RKO (cell line): ENCODE measurements at places on chromosomes 6 and 20.

DNA sequence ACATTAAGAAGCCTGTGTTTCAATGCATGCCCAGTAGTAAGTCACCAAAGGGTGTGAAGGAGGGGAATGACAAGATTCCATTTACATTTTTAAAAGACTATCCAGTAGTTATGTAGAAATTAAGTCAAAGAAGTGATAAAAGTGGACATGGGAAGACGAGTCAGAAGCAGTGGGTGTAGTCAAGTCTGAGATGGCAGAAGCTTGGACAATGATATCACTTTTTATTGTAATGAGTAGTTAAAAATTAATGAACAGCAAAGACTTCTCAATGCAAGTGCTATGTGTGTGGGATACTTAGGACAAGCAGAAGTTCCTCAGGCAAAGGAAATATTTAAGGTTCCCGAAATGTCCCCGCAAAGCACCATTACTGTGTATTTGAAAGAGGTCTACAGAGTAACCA, 156.0 kb downstream of the DST start:
- no peak for DNase-seq

- DNase-seq, result no peak
Observed at GRCh38 chr6:4295058-4295782, 159.8 kb upstream of the ECI2 start.

GRCh38 chr6:34695729-34696188, 808 bp downstream of the ILRUN start:
- peak; percentile 19 for DNase-seq

DNA sequence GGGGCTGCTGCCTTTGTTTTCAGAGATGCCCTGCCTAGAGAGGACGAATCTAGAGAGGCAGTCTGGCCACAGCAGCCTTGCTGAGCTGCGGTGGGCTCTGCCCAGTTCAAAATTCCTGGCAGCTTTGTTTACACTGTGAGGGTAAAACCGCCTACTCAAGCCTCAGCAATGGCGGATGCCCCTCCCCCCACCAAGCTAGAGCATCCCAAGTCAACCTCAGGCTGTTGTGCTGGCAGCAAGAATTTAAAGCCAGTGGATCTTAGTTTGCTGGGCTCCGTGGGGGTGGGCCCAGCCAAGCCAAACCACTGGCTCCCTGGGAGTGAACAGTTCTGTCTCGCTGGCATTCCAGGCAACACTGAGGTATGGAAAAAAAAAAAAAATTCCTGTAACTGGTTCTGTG, 970.9 kb downstream of the TBC1D32 start:
- no peak for DNase-seq

DNA sequence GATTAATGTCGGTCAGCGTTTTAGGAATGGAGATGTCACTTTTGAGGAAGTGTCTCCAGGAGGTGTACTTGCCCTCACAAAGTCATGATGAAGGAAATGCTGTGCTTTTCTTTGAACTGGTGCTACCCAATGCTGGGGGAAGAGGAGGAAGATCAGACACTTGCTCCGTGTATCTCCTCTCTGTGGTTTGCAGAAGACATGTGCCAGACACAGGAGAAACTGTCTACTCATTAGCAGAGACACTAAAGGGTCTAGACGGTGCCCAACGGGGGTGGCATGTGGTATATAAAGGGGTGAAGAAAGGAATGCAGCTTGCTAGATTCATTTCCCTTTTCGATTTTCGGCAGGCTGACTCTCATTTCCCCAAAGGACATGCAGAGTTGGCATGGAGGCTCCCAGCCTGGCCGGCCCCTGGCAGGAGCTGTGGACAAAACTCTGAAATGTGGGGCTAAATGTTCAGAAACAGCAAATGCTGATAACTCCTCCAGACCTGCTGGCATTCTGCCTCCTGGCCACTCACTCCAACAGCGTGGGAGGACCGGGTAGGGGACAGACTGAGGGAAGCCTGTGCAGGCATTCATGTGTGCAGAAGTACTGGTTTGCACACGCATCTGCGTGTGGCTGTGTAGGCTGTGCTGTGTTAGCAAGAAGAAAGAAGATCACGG, 59.6 kb upstream of the QKI start:
- DNase-seq, result no peak

DNA sequence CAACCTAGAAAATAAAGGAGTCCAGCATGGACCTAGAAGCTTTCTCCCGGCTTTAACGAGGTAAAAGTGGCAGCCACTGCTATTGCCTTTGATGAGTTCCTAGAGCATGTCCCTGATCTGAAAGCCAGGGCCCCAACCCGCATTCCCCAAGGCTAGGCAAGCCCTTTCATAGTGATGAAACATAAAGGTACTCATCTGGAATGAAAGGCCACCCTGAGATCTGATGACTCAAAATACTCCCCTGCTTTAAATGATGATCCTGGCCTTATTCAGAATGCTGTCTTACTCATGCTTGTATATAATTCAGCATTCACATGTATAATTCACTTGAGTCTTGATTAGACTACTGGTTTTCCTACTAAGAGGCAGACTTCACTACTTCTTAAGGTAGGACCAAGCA, 21.3 kb downstream of the TTPAL start:
- peak; percentile 95 for DNase-seq

- no peak for DNase-seq
Observed at GRCh38 chr6:45495429-45496084, 117.8 kb upstream of the SUPT3H start.

DNA sequence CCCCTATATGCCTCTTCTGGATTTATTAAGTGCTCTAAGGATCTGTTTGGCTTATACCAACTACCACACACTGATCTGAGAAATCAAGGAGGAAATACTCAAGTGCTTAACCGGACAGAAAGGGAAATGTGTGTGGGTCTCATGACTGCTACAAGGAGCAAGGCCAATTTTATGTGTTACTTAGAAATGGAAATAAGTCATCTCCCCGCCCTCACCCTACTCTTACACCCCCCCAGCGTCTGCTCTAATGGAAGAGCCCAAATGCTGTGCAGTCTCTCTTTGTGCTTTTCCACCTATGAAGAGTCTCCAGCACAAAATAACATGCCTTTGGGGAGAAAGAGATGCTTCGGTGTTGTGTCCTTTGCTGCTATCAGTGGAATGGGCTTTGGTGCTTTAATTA, 428.8 kb upstream of the ARID1B start:
- no peak for DNase-seq

GRCh38 chr20:32355417-32355841, 2.7 kb upstream of the ASXL1 start:
- no peak for DNase-seq

GRCh38 chr6:158816803-158817727, 2.1 kb downstream of the EZR start:
- DNase-seq, result peak; percentile 64

- no peak for DNase-seq
Observed at GRCh38 chr20:41382791-41383305, 16.2 kb upstream of the EMILIN3 start.

DNA sequence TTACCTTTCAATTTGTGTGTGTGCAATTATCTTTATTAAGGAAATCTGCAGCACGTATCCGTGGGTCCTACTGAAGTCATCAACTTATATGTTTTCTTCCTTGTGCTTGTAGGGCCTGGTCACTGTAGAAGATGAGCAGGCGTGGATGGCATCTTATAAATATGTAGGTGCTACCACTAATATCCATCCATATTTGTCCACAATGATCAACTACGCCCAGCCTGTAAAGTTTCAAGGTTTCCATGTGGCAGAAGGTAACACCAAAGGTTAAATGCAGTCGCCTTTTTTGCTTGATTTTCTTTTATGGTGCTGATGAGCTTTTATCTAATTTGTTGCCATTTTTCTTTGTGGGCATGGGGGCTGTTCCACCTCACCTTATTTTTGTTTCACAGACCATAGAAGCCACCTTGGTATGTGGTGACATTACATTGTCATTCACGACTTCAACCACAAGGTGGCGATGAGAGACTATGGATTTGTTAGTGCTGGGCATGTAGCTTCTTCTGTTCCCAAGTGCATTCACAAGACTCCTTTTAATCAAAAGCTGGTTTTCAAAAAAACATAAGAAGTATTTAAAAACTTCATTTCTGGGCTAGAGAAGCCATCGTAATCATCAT, 106.5 kb upstream of the LAMP5 start:
- peak; percentile 72 for DNase-seq

DNA sequence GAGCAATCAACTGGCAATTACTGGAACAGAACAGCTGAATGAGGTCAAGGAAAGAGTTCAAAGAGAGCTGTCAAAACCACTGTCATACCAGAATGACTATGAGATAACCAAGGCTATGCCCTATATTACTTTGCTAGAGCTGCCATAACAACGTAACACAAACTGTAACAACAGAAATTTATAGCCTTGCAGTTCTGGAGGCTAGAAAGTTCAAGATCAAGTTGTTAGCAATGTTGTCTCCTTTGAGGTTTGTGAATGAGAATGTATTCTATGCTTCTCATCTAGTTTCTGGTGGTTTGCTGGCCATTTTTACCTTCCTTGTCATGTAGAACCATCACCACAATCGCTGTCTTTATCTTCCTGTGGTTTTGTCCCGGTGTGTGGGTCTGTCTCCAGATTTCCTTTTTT, 1323.0 kb upstream of the GJE1 start:
- DNase-seq, result no peak

GRCh38 chr6:28212510-28213212, 12.4 kb upstream of the ZSCAN9 start:
- DNase-seq, result peak; percentile 96

DNA sequence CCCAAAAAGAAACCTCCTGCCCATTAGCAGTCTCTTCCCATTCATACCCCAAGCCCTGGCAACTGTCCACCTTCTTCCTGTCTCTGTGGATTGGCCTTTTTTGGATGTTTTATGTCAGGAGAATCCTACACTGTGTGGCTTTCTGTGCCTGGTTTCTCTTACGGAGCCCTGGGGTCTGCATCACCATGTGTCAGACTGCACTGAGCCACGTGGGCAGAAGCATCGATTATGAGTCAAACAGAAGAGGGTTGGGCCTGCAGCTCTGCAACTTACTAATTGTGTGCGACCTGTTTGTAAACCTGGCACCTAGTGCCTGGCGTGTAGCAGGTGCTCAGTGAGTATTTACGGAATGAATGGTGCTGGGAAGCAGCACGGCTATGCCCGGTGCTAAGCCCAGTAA, 62.6 kb downstream of the IGF2R start:
- DNase-seq, result peak; percentile 68

DNA sequence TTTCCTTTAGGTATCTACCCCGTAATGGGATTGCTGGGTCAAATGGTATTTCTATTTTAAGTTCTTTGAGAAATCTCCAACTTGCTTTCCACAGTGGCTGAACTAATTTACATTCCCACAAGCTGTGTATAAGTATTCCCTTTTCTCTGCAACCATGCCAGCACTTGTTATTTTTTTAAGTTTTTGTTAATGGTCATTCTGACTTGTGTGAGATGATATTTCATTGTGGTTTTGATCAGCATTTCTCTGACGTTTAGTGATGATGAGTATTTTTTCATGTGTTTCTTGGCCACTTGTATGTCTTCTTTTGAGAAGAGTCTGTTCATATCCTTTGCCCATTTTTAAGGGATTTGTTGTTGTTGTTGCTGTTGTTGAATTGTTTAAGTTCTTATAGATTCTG, 871.1 kb downstream of the KIF16B start:
- no peak for DNase-seq

- no peak for DNase-seq
Observed at GRCh38 chr6:125714441-125715090, 34.9 kb upstream of the HEY2 start.

DNA sequence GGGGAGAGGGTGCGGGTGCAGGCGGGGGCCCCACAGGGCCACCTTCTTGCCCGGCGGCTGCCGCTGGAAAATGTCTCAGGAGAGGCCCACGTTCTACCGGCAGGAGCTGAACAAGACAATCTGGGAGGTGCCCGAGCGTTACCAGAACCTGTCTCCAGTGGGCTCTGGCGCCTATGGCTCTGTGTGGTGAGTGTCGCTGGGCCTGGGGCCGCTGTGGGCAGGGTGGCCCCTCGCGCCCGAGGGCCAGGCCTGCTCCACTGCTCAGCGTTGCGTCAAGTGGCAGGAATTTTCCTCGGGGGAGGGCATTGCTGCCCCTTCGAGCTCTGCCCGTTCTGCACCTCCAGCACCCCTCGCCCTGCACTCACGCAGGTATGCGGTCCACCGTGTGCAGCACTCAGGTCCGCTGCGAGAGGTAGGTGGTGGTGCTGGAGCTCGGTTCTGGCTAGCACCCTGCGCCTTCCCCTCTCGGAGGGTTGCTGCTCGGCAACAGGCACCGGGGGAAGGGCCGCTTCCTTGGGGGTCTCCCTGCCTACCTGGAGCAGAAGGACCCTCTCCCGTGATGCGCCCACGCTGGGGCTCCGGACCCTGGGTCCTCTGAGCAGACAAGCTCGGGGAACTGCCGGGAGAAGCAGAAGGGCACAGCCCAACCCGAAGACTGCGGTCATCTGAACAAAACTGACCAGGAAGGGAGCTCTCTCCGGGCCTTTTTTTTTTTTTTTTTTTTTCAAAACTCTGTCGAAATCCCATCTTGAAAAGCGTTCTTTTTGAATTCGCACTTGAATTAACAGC, 674 bp downstream of the MAPK14 start:
- DNase-seq, result peak; percentile 47

GRCh38 chr6:98828941-98829411, 5.4 kb upstream of the POU3F2 start:
- DNase-seq, result no peak

- no peak for DNase-seq
Observed at GRCh38 chr6:130814506-130814905, 12.7 kb upstream of the SMLR1 start.

- DNase-seq, result no peak
Observed at GRCh38 chr6:85458782-85459181, 8.9 kb downstream of the NT5E start.

- DNase-seq, result no peak
Observed at GRCh38 chr20:926670-927069, 10.5 kb upstream of the ANGPT4 start.

GRCh38 chr20:59671661-59672471, 67.5 kb downstream of the PHACTR3 start:
- no peak for DNase-seq

- DNase-seq, result no peak
Observed at GRCh38 chr6:82987951-82988350, 77.7 kb downstream of the UBE3D start.

DNA sequence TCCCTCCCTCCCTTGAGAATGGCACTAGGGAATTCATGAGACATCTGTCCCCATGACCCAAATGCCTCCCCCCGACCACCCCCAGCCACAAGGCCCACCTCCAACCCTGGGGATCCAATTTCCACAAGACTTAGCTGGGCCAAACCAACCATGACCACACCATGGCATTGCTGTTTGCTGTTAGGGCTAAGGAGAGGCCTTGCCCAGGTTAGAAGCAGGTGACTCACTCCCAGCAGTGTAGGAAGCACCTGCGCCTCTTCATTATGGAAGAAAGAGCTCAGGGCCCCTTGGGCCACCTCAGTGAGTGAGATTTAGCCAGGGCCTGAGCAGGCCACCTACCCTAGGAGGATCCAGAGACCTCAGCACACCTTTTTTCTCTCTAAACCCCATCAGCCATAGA, 337.9 kb downstream of the TAF4 start:
- no peak for DNase-seq

- DNase-seq, result no peak
Observed at GRCh38 chr20:364905-365794, 15.4 kb upstream of the TRIB3 start.

DNA sequence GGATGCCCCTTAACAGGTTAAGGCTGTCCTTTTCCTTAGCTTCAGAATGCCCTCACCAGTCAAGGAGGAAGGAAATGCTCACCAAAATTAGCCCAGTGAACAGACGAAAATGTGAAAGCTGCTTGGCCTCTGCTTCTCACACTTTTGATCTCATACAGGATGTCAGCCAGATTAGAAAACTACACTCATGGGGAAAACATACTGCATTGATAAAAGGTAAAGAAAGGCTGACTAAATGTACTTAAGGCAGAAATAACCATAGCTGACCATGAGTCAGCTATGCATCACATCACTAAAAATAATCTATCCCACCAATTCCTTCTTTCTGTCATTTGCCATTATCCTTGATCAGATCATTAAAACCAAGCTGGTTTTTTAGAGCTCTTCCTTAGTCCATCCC, 198.4 kb upstream of the TENT5A start:
- DNase-seq, result peak; percentile 26
